Melanocyte of skin (primary cell): ENCODE measurements at places on chromosomes 13 and 19. TPM values are rescaled to one million over a fixed set of nuclear protein-coding genes. Genes with fewer than 3 reads are reported as not detected.

Gene ADPRHL1
- 0.15 and 0.33 TPM in 2 replicates for total RNA-seq

Gene ZSCAN4
- under 0.01 TPM in 1 of 2 replicates, not detected in the other for total RNA-seq

Gene CFAP97D2
- not detected in 2 replicates for total RNA-seq

Gene TUBB4A
- total RNA-seq, result 53.6 and 58.8 TPM in 2 replicates

Gene NBEA
- 0.34 and 1.1 TPM in 2 replicates for total RNA-seq

Gene SIGLEC12
- total RNA-seq, result not detected in 2 replicates

Gene ZNF433
- total RNA-seq, result 3.8 and 4.7 TPM in 2 replicates

Gene KLK13
- not detected in 2 replicates for total RNA-seq

Gene ZNF563
- 2.1 and 2.2 TPM in 2 replicates for total RNA-seq

Gene SLITRK6
- under 0.01 and 0.36 TPM in 2 replicates for total RNA-seq
